LHCN-M2 (cell line): ENCODE measurements at places on chromosomes 13 and 19.

GRCh38 chr13:43804461-43805070, 17.8 kb upstream of the ENOX1 start:
- peak; percentile 81 for DNase-seq

DNA sequence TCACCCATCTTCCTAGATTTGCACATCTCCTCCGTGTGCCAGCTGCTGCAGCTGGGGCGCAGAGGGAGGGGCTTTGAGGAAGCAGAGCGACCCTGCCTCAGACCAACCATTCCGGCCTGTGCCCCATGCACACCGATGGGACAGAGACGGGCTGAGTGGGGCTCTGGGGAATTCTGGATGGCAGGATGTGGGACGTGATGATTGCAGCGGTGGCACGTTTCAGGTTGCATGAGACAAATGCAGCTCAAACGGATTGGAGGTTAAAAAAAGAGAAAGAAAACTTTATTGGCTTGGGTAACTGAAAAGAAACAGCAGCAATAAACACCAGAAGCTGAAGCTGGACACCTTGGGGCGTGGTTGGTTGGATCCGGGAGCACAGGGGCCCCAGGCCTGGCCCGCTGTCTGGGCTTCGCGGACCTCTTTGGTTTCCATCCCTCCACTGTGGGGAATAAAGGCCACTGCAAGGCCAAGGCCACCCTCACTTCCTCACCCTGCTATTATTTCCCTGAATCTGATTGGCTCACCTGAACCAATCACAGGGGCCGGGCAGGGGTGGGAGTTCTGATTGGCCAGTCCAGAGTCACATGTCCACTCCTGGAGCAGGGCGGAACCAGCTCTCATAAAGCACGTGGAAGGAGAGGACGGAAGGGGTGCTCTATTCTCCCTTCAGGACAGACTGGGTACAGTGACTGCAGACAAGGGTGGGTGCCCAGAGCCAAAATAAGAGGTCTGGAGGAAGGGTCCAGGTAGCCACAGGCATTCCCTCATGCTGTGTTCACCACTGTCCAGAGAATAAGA, 6.1 kb upstream of the ZNF787 start:
- peak; percentile 22 for DNase-seq

DNA sequence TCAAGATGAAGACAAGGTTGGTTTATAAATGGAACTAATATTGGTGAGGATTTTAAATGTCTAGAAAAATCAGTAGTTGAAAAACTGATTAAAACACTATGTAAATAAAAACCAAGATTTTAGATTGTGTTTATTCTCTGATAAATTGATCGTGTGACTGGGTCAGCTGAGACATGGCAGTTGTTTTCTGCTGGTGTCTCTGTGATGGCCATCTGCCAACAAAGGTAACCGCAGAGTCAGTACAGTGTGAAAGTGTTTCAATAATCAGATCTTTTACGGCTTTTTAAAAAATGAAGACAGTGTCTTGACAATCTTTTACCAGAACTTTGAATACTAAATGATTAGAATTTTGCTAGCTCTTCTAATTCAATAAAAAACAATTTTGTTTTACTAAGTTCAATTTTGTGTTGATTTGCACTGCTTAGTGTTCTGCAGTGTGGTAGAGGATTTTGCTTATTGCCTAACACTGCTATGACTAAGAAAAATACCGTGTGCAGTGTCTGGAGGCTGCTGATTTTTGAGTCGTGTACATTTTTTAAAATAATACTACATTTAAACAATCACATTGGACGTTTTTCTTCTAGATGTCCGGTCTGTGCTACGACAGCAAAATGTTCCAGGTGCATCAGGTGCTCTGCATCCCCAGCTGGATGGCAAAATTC, 32.7 kb upstream of the GPR183 start:
- DNase-seq = peak; percentile 73

- no peak for DNase-seq
Measured at GRCh38 chr19:47729799-47730520, 15.4 kb upstream of the NOP53 start.

- DNase-seq = no peak
Measured at GRCh38 chr13:98312606-98313005, 135.5 kb upstream of the RNF113B start.

DNA sequence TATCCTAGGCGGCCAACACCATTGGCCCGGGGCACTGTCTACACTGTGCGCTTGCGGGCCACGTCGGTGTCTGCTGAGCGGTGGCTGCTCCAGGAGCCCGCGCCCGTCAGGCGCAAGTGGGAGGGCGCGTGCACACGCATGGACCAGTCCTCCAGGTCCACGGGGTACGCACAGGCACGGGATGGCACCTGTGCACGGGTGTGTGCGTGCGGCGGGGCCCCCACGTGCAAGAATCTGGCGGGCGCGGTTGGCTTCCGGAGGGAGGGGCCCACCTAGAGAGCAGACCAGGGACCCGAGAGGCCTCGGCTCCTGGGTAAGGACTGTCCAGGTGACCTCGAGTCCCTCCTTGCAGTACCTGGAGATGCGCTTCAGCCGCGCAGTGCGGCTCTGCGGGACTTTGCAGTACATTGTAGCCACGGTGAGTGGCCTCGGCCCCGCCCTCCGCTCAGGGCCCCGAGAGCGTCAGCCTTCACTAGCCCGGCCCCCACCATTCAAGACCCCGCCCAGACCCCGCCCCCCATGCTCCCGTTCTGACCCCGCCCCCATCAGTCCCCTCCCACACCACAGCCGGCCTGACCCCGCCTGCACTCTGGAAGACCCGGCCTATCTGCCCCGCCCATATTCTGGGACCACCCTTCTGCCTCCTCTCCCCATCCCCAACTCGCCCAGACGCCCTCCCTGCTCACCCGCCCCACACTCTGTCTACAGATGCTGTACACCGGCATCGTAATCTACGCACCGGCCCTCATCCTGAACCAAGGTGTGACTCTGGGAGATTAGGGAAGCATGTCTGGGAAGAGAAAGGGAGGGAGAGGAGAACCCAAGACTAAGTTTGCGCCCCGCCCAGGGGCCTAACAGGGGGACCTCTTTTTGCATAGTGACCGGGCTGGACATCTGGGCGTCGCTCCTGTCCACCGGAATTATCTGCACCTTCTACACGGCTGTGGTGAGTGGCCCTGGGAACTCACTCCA, 2.3 kb downstream of the SLC5A5 start:
- DNase-seq = no peak

DNA sequence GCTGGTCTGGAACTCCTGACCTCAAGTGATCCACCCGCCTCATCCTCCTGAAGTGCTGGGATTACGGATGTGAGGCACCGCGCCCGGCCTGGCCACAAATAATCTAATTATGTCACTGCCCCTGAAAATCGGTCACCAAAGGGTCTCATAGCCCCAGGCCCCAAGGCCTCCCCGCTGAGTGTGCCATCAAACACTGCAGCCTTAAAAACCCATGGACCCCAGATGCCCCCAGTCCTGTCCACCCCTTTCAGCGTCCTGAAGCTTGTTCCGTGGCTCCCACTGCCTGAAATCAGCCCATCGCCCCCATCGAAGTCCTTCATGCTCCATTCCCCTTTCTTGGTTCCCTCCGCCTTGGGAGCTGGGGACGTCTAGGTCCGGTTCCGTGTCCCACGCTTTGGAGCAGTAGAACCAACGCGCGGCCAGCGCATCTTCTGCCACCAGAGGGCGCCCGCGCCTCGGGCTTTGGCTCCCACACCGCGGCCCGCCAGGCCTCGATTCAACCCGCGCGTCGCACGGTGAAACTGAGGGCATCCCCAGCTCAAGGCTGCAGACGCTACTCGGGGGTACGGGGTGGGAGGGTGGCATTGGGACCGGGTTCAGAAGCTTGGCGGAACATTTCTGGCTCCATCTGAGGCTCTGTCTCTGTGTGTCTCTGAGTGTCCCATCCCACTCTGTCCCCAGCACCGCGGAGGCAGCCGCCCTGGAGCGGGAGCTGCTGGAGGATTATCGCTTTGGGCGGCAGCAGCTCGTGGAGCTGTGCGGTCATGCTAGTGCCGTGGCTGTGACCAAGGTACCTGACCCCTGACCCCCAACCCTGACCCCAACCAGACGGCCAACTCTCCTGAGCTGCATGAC, 3.5 kb downstream of the YJEFN3 start:
- DNase-seq = peak; percentile 50

DNA sequence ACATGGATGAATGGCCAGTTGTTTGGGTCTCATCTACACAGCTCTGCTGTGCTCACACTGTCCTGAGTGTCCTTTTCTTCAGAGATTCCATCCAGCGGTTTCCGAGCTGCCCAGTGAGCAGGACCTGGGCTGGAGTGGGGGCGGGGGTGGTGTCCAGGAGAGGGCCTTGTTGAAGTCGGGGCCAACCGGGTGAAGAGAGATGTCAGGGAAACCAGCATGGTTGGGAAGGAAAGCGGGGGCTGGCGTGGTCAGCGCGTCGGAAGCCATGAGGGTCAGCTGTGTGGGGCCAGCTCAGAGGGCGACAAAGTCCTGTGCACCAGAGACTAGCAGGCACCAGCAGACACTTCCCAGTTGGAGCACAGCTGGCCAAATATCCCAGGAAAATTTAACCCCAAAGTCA, 37.8 kb upstream of the SOX1 start:
- no peak for DNase-seq
